Left kidney (tissue), 8 donors: ENCODE measurements at places on chromosomes 4 and X.
A peak's percentile ranks its signal among the peaks of the same experiment; 100 is the strongest.

DNA sequence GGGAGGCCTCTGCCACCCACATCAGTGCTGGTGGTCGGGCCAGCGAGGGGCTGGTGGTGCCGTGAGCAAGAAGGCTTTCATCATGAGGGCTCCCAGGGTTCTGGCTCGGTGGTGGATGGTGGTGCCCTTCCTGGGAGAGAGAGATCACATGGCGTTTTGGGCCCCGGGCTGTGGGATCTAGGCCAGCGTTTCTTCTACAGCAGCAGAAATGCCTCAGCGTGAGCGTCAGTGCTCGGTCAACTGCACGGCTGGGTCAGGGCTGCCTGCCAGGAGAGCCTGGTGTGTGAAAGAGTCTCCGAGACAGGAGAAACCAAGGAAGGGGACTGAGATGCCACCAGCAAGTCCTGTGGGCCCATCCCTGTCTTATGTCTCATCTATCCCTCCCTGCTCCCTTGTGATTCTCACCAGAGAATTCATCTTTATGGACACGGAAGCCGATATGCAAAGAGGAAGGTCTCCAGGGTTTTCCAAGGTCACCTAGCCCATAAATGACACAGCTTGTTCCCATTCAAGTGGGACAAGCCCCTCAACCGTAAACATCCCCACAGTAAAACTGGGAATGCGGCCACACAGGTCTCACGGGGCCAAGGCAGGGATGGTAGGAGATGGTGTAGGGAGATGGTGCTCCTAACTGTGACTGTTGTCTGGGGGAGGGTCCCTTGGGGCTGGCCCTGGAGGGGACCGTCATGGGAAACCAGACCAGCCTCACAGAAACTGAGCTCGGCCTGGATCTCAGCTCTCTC lies 99.2 kb downstream of the SORCS2 start:
- DNase-seq: no peak

GRCh38 chr4:84582988-84583875 lies at the start of gene CDS1:
Gene CDS1, plus strand, starts transcription at chr4:84583127. Its CDS starts 275 bp downstream, at chr4:84583402.
- DNase-seq: peak; percentile 33

- no peak for DNase-seq
These were observed 42.6 kb upstream of the NKX1-1 start for GRCh38 chr4:1448589-1449420.

- DNase-seq: no peak
These were observed 10.6 kb upstream of the RBPJ start for GRCh38 chr4:26310264-26310663.

- no peak for DNase-seq
These were observed 8.7 kb downstream of the FRG2 start for GRCh38 chr4:190018201-190018920.

- no peak for DNase-seq
These were observed 31.0 kb downstream of the NSG1 start for GRCh38 chr4:4417886-4418285.

GRCh38 chr4:148448141-148448540 lies 5.9 kb upstream of the NR3C2 start:
- DNase-seq: no peak

GRCh38 chr4:109818268-109818667 lies 2.7 kb downstream of the GAR1 start:
- DNase-seq: no peak

GRCh38 chr4:173442223-173442932 lies 43.5 kb upstream of the SCRG1 start:
- no peak for DNase-seq

GRCh38 chr4:162793571-162793970 lies 373.1 kb downstream of the NAF1 start:
- DNase-seq: no peak

DNA sequence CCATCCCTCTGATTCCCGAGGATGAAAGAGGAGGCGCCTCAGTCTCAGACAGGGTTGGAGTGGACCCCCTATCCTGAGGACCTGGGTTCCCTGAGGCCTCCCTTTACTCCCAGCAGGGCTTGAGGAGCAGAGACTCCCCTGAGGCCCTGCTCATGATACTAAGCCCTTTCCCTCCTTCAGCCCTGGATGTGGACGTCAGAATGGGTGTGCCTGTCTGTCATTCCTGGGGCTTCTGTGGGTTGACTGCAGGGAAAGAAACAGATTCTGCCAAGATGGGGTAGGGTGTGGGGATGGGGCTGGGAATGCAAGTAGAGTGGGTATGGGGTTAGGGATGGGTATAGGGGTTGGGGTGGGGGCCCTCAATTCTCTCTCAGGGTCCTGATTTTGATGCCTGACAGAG lies 21.1 kb downstream of the MAGEA10 start:
- no peak for DNase-seq

DNA sequence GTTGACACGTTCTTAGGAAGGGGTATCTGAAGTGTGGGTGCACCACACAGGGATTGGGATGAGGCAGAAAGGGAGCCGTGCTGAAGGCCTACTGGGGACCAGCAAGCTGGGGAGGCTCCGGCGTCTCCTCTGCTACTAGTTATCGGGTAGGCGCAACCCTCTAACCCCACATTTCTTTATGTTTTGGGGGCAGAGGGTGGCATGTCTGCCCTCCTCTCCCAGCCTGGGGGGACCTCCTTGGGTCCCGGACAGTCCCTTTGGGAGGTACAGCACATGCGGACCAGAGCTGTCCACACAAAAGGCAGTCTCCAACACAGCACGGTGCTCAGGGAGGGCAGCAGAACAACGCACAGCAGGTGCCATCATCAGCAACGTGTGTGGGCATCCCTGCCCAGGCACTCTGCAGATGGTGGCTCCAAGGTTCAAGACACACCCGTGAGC lies 33.2 kb downstream of the WDR1 start:
- DNase-seq: no peak

GRCh38 chr4:186161138-186161537 lies 30.2 kb upstream of the CYP4V2 start:
- no peak for DNase-seq

DNA sequence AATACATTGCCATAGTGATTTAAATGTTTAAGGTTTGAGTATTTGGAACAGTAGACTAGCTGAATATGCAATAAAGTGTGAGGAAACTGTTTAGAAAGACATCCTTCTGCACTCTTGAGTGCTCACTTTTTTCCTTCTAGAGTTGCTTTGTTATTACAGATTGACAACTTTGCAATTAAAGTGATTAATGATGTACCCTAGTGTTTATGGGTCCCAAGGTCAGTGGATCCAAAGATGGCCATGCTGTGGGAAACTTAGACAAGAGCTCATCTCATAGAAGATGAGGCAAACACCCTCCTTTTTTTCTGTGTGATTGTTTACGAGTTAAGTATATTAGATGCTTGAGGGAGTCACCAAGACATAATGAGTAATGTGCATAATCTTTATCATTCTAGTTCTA lies 118.8 kb downstream of the PDLIM5 start:
- peak; percentile 36 for DNase-seq

DNA sequence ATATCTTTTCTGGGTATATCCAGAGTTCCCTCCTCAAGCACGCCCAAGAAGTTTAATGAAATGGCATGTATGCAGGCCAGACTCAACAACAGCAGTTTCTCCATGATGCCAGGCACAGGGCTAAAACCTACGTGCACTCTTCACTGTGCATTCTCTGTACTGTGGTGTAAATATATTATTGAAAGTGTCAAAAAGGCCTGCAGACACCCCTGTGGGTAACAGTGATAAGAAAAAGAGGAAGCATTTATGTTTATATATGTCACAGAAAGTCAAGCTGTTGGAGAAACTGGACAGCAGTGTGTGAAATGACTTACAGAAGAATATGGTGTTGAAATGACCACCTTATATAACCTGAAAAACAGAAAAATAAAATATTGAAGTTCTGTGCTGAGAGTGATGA lies 29.6 kb upstream of the DCAF8L1 start:
- no peak for DNase-seq

DNA sequence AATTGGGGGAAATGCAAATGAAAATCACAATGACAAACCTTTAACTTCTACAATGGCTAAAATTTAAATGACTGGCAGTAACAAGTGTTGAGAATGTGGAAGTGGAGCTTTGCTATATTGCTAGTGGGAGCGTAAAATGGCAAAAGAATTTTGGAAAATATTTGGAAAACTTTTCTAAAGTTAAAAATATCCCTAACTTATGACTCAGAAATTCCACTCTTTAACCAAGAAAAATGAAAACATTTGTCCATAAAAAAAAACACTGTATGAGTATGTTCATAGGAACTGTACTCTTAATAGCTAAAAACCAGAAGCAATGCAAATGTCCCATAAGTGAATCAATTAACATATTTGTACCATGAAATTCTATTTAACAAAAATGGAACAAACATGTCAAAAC lies 3.6 kb downstream of the TBCK start:
- no peak for DNase-seq

DNA sequence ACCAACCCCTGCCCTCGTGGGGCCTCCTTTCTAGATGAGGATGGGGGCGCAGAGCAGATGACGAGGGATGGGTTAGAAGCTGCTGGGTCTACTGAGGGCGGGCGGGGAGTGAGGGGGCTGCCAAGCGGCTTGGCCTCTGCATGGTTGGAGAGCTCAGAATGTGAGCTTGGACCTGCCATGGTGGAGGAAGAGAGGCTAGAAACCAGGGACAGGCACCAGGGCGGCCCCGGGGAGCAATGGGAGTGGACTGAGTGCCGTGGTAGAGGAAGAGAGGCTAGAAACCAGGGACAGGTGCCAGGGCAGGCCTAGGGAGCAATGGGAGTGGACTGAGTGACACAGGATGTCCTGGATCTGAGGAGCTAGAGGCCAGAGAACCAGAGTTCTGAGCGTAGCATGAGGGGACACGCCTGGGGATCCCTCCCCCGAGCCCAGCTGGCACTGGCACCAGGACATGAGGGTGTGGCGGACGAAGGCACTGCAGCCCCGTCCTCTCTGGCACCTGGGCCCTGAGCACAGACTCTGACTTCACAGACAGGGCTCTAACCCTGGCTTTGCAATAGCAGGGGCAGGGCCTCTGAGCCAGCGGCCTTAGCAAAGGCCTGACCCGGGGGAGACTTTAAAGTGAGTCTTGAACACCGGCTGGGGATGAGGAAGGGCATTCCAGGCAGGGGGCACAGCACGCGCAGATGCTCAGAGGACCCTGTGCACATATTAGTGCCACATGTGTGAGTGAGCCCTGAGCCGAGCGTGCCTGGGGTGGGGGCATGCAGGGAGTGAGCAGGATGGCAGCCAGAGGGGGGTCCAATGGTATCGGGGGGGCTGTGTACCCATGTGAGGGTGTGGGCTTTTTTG lies 214.0 kb upstream of the PSAPL1 start:
- DNase-seq: no peak

- no peak for DNase-seq
These were observed 6.2 kb downstream of the IL21 start for GRCh38 chr4:122614621-122615020.

DNA sequence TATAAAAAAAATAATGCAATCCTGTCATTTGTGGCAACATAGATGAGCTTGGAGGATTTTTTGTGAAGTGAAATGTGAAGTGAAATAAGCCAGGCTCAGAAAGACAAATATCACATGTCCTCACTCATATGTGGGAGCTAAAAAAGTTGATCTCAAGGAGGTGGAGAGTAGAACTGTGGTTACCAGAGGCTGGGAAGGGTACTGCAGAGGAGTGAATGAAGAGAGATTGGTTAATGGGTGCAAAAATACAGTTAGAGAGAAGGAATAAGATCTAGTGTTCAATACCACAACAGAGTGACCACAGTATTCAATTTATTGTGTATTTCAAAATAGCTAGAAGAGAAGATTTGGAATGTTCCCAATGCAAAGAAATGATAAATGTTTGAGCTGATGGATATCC lies 13.4 kb upstream of the ZCCHC18 start:
- DNase-seq: no peak

- DNase-seq: no peak
These were observed 375.7 kb downstream of the NLGN4X start for GRCh38 chrX:5852941-5853340.

GRCh38 chr4:105544520-105545286 lies 7.7 kb upstream of the ARHGEF38 start:
- no peak for DNase-seq

GRCh38 chrX:70504772-70505450 lies 60.3 kb downstream of the DLG3 start:
- DNase-seq: no peak

DNA sequence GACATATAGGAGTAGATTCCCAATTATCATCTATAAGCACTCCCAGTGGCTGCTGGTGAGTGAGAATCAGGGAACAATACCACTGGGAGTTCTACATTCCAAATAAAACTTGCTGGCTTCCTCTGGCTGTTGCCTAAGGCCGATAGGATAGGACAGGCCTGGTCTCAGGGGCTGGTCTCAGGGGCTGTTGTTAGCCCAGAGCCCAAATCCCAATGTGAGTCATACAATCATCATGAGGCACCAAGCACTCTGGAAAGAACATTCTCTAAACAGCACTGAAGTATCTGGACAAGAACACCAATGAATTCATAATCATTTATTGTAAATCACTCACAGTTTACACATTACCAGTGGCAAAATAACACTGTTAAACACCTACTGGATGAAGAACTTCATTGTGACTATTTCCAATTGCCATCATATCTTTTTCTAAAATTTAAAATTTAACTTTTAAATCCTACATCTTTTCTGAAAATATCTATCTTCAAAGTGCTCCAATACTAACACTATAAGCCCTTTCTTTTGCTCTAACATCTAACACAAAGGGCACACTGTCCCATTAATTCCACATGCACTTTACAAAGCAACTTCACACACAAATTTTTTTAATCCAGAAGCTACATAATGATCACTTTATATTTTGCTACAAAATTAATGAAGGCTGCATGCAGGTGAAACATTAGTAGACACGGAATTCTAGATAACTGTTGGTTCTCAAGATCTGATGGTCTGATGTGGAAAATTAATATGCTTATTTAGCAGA lies 67.6 kb upstream of the TMEM150C start:
- DNase-seq: no peak

DNA sequence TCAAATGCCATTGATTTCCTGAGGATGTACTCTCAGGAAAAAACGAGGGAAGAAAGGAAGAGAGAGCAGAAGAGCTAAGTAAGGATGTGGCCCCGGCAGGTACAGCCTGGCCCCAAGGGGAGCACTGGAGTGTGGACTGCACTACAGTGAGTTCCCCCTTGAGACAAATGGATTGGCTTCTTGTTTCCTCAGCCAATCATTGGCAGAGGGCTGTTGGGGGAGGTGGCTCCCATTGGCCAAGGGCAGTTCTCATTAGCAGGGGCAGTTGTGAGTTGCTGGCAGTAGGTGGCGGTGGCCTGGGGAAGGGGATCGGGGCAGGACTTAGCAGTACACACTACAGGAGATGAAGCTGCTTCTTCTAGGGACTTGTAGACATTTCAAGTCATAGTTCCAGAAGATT lies 24.1 kb upstream of the OCIAD2 start:
- no peak for DNase-seq

- no peak for DNase-seq
These were observed 549.4 kb upstream of the GALNT7 start for GRCh38 chr4:172619218-172619617.
